Hippocampal formation (tissue), 2 donors: ENCODE measurements at places on chromosomes 7 and 10.

GRCh38 chr7:90592033-90592432, 4.1 kb upstream of the CDK14 start:
- no peak for DNase-seq

DNA sequence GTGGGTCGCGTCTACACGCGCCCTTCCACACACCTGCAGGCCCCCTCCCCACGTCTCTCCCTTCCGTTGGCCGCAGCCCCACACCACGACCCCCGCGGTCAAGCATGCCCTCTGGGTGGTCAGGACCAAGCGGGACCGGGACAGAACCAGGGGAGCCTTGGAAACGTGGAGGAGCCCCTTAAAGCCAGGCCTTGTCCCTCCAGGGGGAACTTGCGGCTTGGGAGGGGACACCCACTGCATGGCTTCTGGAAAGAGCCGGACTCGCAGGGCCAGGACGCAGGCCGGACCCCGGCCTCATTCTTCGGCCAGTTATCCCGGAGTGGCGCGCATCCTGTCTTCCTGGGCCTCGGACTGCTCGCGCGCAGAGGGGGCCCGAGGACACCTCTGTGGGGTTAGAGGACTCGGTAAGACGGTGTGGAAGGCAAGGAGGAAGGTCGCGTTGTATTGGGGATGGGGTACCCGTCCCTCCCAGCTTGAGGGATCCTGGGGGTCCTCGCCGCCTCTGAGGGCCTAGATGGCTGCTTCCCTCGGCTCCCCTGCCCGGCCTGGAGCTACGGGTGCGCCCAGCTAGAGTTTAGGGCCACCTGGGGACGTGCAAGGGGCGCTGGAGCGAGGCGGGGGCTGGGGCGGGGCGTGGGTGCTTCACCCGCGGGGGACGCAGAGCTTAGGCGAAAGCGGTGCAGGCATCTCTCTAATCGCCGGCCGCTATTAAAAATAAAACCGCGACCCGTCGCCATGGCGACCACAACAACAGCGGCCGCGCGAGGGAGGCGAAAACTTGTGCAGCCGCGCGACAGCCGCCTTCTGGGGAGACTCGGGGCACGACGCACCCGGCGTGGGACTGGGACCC, 1.8 kb upstream of the PDGFA start:
- DNase-seq, result peak; percentile 40

- no peak for DNase-seq
Measured at GRCh38 chr7:28804990-28805389, 153.1 kb downstream of the TRIL start.

- no peak for DNase-seq
Measured at GRCh38 chr10:36888925-36889573, 236.3 kb upstream of the ANKRD30A start.

- no peak for DNase-seq
Measured at GRCh38 chr10:74255214-74255613, 104.2 kb downstream of the ADK start.

GRCh38 chr7:107014387-107015023, 30.0 kb upstream of the PRKAR2B start:
- DNase-seq, result no peak

GRCh38 chr10:20993830-20994527, 96.9 kb upstream of the NEBL start:
- no peak for DNase-seq

GRCh38 chr10:62011558-62011957, 110.1 kb downstream of the ARID5B start:
- no peak for DNase-seq

- no peak for DNase-seq
Measured at GRCh38 chr10:117801691-117802090, 245.1 kb downstream of the RAB11FIP2 start.

- no peak for DNase-seq
Measured at GRCh38 chr7:70907259-70908247, 224.4 kb upstream of the GALNT17 start.

DNA sequence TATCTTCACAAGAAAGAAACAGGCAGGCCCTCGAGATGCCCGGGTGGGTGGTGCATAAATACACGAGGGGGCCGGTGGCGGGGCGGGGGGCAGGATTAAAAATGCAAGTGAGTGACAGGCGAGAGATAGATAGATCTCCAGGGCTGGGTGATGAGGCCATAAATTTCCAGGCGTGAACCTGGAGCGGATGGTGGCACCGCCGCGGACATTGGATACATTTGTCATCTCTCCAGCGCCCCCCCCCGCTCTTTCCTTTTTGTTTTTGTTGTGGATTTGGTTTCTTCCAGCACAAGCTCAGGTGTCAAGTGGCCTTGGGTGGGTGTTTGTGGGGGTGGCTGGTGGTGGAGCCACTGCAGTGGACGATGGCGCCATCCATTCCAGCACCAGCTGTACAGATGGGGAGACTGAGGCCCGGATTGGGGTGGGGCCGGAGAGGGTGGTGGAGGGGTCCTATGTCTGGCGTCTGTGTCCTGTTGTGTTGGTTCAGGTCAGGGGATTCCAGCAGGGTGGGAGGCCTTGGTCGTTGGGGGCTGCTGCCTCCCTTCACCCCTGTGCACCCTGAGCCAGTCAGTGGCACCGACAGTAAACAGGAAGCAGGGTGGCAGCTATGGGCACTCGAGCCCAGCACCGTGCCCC, 2.9 kb downstream of the ELFN1 start:
- no peak for DNase-seq

DNA sequence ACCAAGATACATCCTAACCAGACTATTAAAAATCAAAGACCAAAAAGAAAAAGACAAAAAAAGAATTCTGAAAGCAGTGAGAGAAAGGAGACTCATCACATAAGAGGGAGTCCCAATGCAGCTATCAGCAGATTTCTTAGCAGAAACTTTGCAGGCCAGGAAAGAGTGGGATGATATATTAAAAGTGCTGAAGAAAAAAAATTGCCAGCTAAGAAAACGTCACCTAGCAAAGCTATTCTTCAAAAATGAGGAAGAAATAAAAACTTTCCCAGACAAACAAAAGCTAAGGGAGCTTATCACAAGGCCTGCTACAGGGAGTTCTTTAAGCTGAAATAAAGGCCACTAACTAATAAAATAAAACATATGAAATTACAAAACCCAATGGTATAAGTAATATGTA, 40.5 kb upstream of the CDK6 start:
- no peak for DNase-seq

DNA sequence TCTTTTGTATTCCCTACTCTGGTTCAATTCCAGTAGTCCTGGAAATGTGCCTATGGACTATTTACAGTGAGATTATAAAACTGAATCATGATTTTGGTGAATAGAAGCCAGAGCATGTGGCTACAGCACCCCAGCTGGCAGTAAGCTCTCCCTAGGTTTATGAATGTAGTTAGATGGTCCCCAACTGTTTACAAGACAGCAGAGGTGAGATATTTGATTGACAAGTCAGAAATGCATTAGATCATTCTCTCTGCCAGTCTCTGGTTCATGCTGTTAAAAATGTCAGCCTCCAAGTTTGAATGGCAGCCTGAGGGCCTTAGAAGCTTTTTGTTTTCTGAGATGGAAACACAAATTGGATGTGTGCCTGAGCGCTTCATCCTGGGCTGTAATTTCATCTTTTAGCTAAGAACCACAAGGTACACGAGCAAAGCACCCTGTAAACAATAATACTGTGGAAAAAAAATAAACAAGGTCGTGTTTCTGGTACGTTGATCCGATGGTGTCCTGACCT, 85.0 kb downstream of the BTRC start:
- no peak for DNase-seq

GRCh38 chr10:124125305-124126116, 32.1 kb upstream of the CHST15 start:
- no peak for DNase-seq

DNA sequence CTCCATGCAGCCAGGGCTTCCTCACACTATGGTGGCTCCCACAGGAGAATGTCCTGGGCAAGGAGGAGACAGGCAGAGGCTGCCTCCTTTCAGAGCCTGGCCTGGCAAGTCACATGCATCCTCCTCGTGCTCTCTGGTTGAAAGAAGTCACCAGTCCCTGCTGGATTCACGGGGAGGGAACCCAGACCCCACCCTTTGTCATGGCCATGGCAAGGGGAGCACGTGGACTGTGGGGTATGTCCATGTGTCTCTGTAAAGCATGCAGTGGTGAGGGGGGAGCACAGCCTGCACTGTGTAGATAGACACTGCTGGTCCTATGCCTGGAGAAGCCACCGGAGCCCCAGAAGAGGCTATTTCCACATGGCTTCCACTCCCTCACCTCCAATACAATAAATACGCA, 225.0 kb downstream of the TCERG1L start:
- no peak for DNase-seq

DNA sequence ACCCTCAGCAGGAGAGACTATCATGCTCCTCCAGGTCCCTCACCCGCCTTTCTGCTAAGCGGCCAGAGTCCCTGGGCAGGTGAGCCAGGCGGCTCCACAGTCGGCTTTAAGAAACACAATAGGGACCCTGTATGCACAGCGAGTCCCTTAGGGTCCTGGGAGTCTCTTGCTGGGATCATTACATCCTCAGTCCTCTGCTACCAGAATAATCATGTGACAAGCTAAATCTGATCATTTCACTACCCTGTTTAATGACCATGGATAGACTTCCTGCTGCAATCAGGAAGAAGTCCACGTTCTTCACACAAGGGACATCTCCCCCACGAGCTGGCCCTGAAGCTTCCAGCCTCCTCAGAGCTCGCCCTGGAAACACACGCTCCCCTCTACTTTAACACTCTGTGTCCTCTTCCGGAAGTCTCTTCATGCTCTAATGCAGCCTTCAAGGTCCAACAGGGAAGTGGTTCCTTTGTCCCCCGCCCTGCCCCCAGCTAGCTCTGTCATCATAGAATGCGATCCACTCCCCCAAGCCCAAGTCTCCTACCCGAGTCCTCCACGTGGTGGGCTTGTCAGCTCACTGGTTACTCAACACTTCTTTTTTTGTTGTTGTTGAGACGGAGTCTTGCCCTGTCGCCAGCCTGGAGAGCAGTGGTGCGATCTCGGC, 101.5 kb downstream of the RNF216 start:
- DNase-seq, result no peak

- DNase-seq, result no peak
Measured at GRCh38 chr10:31272841-31273240, 46.2 kb upstream of the ZEB1 start.

- DNase-seq, result no peak
Measured at GRCh38 chr7:132879579-132879978, 202.3 kb downstream of the CHCHD3 start.

- no peak for DNase-seq
Measured at GRCh38 chr7:53628775-53629174, 593.3 kb downstream of the POM121L12 start.

- DNase-seq, result no peak
Measured at GRCh38 chr10:58209669-58210068, 58.0 kb downstream of the IPMK start.

DNA sequence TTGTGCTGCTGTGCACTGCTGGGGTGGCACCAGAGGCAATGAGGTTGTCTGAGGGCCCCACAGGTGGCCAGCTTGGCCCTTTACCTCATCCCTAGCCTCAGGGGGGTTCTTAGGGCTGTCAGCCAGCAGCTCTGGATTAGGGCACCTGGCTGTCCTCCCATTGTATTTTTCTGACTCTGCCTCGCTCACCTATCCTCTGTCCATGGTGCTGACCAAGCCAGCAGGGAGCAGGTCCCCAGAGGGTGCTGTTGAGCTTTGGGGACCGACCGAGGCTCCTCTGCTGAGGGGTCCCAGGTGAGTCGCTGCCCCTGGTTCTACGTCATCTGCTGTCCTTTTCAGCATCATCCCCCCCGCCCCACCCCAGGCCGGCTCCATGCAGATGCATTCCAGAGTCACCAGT, 32.1 kb upstream of the ZNF735 start:
- DNase-seq, result no peak

DNA sequence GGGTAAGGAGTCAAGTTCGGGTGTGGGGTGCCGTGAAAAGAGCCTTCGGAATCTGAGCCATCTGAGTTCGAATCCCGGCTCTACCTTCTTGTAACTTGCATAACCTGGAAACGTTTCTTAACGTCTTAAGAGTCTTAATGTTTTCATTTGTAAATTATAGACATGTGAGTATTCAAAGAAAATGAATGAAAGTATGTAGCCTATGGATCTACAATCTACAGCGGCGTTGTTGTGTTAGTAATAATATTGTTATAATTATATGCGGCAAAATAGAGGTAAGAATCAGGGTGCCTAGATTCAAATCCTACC, 559 bp downstream of the VTI1A start:
- DNase-seq, result no peak

- no peak for DNase-seq
Measured at GRCh38 chr10:69337296-69338132, 59.2 kb downstream of the HK1 start.

DNA sequence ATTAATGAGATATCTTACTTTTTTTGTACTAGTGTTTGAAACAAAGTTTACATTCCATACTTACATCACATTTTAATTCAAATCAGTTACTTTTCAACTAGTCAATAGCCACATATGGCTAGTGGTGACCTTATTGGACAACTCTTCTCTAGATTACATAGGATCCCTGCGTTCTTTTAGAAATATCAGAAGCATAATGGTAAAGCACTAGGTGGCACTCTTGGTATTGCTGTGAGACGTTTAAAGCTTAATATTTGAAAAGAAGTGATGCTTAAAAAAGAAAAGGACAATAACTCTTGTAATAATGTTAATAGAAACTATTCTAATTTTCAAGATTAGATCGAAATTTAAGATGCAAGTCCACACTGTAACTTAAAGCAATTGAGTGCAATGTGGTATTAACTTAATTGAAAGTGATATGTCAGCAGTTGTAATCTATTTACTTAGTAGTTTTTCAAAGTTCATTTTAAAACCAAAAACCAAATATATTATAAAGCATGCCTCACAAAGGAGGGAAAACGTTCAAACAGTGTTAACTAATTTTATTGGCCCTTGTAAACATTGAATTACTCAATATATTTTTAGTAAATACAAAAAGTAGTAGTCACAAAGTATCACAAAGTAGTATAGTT, 339.1 kb downstream of the ATRNL1 start:
- no peak for DNase-seq
